ENCODE measurements at places on chromosomes 6 and 20.
A peak's percentile ranks its signal among the peaks of the same experiment; 100 is the strongest.

GRCh38 chr20:46580613-46581205 lies 30.3 kb upstream of the OCSTAMP start:
- DNase-seq, result no peak

- DNase-seq, result no peak
Measured at GRCh38 chr20:35225319-35226125, 968 bp upstream of the MMP24 start.

DNA sequence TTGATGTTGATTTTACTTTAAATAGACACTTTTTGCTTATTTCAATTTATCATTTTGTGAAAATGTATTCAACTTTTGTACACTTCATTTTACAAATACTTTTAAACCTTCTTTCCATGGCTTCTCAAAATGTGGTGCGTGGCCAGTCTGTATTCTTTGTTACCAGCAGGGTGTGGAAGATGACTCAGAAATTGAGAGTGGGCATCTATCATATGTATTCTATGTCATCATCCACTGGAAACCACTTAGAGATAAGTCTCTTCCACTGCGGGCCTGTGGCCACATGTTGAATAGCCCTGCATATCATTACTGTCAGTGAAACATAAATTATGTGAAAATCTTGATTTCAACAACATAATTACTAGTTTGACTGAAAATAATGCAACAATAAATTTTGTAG lies 52.6 kb upstream of the MC3R start:
- no peak for DNase-seq

- peak; percentile 68 for DNase-seq
Measured at GRCh38 chr6:100466410-100467128, 1.8 kb upstream of the SIM1 start.

- no peak for DNase-seq
Measured at GRCh38 chr20:23122321-23122720, 36.2 kb upstream of the CD93 start.

- peak; percentile 54 for DNase-seq
Measured at GRCh38 chr20:9699181-9699580, 139.7 kb downstream of the PAK5 start.

- peak; percentile 84 for DNase-seq
Measured at GRCh38 chr20:50460608-50461267, 49.4 kb upstream of the PTPN1 start.

- DNase-seq, result no peak
Measured at GRCh38 chr6:10203651-10204050, 211.2 kb downstream of the TFAP2A start.

GRCh38 chr20:52346797-52347196 lies 155.2 kb upstream of the ZFP64 start:
- DNase-seq, result no peak

GRCh38 chr6:52306972-52307870 lies 22.7 kb upstream of the MCM3 start:
- DNase-seq, result no peak

GRCh38 chr20:50746138-50746940 lies 15.0 kb downstream of the PARD6B start:
- peak; percentile 76 for DNase-seq

GRCh38 chr20:37311710-37312355 lies 22.4 kb downstream of the MANBAL start:
- no peak for DNase-seq

DNA sequence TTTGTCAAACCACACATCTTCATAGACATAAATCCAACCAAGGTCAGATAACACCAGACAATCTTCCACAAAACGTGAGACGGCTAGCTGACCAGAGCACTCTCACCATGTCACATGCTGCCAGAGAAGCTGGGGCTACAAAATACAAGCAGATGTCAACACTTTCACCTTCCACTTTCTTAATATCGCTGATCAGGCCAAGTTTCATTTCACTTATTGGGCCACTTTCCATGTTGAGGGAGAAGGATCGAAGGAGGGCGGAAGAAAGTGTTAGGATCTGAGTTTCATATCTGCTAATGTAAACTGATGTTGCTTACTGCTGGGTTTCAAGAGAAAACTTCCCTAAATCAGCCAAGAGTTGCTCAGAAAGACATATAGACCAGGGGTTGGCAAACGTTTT lies 177.0 kb upstream of the PRDM1 start:
- no peak for DNase-seq

- DNase-seq, result no peak
Measured at GRCh38 chr6:137881522-137881886, 14.4 kb downstream of the TNFAIP3 start.

- no peak for DNase-seq
Measured at GRCh38 chr6:105849746-105850145, 236.4 kb upstream of the PRDM1 start.

- no peak for DNase-seq
Measured at GRCh38 chr20:47451602-47451904, 50.1 kb upstream of the NCOA3 start.

Measured in kidney tubule cell (primary cell).